Epithelial cell of proximal tubule (primary cell): ENCODE measurements at places on chromosomes 1 and 21. TPM values are rescaled to one million over a fixed set of nuclear protein-coding genes. Genes with fewer than 3 reads are reported as not detected.

DNA sequence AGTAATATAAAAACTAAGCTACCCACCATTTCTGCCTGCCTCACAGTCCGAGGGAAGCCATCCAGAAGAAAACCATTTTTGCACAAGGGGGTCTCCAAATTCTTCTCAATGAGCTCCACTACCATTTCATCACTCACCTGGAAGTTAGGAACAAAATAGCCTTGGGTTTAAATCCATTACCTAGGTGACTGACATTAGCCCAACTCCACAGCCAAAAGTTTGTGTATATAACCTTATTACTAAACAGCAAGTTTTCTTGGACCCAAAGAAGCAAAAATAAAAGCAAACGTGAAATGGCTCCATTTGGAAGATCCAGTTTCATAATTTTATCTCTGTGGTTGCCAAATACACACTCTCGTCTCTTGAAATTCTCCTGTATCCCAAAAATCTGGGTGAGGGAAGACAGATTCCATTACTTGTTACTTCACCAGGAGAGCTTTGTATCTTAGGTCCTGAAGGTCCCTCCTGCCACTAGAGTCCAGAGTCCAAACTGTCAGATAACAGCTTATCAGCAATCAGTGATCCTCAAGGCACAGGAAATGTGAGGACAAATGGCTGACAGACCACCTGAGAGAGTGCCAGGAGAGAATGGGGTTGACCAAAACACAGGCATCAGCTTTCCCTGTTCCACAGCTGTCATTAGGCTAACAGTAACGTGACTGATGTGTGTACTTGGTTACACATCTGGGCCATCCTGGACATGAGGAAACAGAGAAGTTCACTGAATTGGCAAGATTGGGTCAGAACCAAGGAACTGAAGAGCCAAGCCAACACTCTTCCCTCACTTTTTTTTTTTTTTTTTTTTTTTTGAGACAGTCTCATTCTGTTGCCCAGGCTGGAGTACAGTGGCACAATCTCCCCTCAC lies 14.9 kb downstream of the AK2 start:
- no peak for DNase-seq

GRCh38 chr1:176638713-176639526 lies 175.9 kb downstream of the PAPPA2 start:
- no peak for DNase-seq

GRCh38 chr1:245979589-245979988 lies 527.5 kb downstream of the SMYD3 start:
- DNase-seq, result no peak

DNA sequence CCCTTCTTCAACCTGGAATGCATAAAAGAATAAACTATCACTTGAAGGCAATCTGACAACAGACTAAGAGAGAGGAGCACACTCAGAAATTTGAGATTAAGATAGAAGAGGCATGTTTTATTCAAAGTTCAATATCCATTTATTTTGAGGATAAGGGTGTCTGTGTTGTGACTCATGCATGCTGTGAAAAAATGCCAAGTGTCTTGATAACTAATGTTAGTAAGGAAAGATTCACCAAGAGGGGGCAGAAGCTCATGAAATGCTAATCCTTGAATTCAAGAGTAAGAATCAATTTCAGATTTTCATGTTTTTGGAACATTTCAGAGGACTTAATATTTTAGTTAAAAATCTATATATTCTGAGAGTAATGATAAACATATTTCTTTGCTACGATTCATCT lies 94.0 kb downstream of the IFI44 start:
- DNase-seq, result no peak

Gene MAB21L3
- 0.29 and 0.52 TPM in 2 replicates for total RNA-seq

Gene CBR3
- 12.8 and 17.7 TPM in 2 replicates for total RNA-seq

Gene SPRR1B
- total RNA-seq, result 0.75 TPM in 1 of 2 replicates, not detected in the other

DNA sequence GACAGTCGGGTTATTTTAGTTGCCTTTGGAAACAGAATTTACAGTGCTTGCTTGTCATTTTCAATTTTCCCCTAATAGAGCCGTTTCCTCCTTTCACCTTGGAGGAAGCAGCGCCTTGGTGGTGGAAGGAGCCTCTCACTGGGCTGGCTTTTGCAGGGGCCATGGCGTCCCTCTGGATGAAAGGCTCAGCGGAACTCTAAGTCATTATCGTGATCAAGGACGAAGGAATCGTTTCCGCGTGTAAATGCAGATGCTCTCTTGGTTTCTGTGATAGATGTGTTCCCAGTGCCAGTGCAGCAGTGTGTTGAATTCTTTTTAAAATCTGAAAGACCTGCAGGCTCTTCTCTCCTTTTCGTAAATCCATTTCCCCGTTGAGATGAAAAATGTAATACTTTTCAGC lies 126.2 kb upstream of the LMO4 start:
- DNase-seq, result no peak

DNA sequence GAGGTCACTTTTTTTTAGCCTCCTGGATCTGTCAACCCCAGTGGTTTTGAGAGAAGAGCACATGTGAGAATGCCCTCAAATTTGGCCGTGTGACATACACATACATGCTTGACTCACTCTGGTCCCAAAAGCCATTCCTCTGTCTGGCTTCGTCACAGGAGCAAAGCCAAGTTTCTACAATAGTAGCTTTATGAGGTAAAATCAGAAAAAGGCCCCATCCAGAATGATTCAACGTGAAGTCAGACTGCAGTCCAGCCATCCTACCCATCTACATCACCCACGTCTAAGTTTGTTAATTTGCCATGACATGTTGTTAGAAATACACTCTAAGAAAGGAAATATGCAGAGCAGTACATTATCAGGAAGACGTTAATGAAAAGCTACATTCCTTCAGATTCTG lies 245.2 kb downstream of the SDCCAG8 start:
- DNase-seq, result no peak

Gene AGBL4
- not detected in 2 replicates for total RNA-seq
